Iris pigment epithelial cell (primary cell): ENCODE measurements at places on chromosomes 2 and 18.
A peak's percentile ranks its signal among the peaks of the same experiment; 100 is the strongest.

DNA sequence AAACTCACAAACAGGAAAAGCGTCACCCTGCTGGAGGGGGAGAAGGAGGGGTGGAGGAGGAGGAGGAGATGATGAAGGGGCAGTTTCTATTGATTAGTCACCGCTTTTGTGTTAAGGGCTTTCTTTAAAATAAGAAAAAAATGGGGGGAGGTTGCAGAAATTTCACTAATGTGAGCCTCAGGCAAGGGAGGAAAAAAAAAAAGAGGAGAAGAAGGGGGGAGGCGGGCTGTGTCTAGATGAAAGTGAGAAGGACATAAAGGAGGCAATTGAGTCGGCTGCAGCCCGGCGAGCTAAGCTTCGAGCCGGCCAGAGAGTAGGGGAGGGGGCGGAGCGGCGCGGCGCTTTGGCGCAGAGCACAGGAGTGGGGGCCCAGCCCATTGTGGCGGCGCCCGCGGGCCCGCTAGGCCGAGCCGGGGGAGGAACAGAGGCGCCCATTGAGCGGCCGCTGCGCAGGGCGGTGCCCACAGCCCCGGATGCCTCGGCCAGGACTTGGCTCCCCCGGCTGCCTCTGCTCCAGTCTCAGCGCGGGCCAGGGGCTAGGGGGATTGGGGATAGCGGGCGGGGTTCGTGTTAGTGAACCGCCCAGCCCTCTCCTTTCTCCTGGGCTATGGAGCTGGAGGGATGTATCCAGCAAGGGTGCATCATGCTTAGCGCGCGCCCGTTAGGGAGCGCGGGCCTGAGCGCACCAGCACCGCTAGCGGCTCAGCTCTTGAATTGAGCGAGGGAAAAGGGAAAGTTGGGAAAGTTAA, 7.9 kb downstream of the PAX3 start:
- DNase-seq: no peak

GRCh38 chr2:221716426-221717303, 144.6 kb upstream of the EPHA4 start:
- peak; percentile 8 for DNase-seq

DNA sequence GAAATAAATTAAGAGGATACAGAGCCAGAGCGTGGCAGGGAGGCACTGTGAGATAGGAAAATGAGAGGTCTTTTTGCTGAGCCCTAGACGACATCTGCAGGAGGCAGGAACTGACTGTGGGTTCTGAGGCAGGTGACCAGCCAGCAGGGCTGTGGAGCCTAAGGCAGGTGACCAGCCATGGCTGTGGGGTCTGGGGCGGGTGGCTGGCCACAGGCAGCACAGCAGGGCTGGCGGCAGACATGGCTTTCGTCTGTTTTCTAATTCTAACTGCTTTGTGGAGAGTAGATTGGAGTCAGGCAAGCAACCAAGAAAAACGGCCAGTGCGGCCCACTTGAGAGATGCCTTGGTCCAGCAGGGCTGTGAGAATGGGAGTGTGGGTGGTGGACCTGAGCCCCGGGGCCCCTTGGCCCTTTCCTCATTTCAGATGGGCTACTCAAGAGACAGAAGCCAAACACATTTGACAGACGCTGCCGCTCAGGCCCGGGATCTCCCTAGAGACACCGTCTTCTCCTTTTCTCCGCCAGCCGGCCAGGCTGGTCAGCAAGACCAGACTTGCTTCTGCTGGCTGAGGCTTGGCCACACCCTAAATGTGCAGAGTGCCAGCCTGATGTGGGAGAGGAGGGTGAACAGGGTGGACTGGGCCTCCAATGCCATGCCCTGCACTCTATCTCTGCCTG, 19.7 kb upstream of the GNAL start:
- no peak for DNase-seq

DNA sequence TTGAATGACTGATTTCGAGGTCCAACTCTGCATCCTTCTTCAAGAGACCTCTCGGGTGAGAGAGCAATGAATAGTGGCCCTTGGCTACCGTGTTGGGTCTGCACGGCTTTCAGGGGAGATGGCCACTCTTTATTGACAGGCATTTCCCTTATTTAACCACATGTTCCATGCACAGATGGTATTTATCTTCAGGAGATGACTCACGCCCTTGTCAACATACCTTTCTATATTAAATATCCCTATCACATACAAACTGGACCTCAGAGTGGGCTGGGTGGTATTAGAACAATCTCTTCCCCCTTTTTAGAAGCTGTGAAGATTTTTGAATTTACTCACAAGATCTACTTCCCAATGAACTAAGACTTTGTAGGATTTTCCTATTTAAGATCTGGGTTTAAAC, 109.6 kb upstream of the CDC42EP3 start:
- peak; percentile 90 for DNase-seq

- DNase-seq: no peak
Observed at GRCh38 chr18:63180971-63181376, 138.6 kb downstream of the BCL2 start.

- no peak for DNase-seq
Observed at GRCh38 chr2:12127638-12128037, 381.2 kb downstream of the LPIN1 start.

DNA sequence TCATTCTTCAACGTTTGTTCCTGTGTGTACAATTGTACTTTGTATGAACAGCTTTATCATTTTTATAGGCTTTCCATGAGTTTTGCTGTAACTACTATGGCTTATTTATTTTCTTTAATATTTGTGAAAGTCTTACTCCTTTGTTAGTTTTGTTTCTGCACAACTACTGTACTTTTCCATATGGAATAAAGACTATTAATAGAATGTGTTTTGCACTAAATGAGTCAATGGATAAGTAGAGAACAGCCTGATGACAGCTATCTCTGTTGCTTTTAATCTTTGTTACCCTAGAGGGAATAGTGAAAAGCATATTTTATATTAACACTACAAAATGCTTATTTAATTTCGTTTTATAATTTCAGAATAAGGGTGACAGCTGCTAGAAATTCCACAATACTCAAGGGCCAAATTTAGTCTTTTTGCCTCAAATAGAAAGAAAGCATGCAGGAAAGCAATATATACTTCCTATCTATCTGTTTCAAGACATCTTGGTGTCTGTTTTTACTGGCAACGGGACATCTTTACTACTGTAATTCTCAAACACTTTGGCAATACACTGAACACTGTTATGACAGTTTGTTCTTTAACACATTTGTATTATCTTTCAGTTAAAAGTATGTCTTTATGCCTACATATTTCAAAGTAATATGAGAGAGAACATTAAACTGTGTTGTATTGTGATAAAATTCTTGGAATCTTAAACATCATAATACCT, 53.9 kb downstream of the WDSUB1 start:
- no peak for DNase-seq

DNA sequence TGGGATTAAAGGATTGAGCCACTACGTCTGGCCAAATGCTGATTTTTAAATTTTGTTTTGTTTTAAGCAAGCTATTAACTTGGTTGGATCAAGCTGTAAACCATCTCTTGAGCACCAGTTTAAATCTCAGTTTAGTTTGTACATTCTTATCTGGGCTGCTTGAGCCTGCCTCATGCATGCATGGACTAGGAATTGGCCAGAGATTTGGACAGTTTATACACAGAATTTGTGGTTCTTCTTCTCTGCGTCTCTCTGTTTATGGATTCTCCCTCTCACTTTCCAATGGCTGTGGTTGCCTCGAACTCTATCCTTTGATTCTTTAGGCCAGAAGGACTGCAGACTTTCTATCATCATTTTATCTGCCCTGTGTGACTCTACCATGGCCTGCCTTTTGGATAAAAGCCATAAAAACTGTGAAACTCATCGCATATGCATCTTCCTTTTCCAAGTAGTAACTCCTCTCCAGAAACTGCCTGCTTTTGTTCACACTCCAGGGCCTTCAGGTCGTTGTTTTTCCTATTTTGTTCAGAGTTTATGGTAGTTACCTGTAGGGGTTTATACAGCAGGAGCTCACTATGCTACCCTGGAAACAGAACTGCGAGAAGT, 32.5 kb upstream of the PLB1 start:
- peak; percentile 23 for DNase-seq

GRCh38 chr2:34096562-34097171, 497.6 kb upstream of the FAM98A start:
- DNase-seq: peak; percentile 61

GRCh38 chr2:213098612-213099011, 52.8 kb downstream of the IKZF2 start:
- DNase-seq: no peak

GRCh38 chr18:8176109-8176508, 433.1 kb upstream of the RAB12 start:
- DNase-seq: no peak

DNA sequence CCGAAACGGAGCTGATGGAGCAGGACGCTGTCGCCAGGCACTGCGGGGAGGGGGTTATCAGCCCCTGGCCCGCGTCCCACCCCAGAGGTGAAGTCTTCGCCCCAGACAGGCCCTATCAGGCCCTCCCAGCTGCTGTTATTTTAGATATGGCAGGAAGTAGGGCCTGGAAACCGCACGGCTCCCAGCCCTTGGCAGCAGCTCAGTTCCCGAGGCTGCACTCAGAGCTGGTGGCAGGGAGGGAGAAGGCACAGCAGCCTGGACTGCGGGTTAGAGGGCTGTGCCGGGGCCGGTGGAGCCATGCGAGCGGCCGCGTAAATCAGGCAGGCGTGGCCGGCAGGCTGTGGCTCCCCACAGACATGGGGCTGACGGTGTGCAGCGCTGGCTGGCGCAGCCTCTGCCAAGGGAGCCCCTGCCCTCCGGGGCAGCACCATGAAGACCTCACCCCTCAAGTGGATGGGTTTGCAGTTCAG, 111.4 kb downstream of the NFATC1 start:
- peak; percentile 67 for DNase-seq

DNA sequence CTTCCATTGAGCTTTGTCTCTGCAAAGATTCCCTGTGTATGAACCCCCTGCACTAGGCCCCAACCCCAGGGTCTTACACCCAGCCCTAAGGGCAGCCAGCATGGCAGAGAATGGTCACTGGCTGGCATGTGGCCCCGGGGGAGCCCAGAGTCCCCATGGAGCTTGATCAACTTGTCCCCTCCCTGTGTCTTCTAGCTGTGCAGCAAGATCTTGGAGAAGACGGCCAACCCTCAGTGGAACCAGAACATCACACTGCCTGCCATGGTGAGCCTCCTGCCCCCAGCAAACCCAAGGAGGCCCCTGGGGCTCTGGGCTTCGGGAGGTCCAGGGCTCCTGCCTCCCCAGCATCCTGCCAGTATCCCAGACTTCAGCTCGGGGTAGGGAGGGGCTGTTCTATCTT, 81.5 kb downstream of the DYSF start:
- no peak for DNase-seq

DNA sequence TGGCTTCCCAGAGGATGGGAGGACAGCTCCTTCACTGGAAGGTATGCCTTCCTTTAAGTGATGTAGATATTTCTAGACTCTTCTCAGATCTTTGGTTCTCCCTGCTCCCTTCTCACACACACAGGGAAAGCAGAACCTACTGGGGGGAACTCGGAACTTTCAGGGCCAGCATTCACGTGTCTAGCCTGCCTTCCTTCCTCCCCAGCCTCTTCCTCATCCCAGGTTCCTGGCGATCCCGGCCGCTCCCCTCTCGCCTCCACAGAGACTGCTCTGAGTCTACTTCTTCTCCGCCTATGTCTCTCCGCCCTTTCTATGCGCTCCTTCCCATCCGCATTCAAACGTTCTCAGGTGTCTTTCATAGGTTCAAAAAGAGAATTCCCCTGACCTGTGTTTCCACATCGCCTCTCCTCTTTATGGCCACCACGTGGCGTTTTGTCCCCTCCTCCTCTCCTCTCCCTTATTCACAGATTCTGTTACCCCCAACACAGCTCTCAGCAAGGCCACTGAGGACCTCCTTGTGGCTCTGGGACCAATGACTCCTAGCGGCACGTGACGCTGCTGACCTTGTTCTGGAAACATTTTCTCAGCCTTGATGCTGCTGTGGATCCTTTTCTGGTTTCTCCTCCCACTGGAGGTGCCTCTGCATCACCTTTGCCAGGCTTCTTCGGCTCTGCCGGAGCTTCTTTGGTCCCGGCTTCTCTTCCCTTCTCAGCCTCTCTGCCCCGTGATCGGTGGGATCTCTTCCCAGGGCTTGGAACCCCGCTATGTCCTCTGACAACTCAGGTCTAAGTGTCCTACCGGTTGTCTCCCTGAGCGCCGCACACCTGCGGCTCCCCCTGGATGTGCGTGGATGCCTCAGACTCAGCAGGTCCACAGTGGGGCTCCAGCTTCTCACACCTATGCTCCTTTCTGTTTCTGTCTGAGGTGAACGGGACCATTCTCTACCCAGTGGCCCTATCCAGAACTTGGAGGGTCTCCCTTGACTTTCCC, 77.5 kb downstream of the VAPA start:
- no peak for DNase-seq

GRCh38 chr2:97067279-97068004, 27.2 kb downstream of the FAHD2B start:
- no peak for DNase-seq

DNA sequence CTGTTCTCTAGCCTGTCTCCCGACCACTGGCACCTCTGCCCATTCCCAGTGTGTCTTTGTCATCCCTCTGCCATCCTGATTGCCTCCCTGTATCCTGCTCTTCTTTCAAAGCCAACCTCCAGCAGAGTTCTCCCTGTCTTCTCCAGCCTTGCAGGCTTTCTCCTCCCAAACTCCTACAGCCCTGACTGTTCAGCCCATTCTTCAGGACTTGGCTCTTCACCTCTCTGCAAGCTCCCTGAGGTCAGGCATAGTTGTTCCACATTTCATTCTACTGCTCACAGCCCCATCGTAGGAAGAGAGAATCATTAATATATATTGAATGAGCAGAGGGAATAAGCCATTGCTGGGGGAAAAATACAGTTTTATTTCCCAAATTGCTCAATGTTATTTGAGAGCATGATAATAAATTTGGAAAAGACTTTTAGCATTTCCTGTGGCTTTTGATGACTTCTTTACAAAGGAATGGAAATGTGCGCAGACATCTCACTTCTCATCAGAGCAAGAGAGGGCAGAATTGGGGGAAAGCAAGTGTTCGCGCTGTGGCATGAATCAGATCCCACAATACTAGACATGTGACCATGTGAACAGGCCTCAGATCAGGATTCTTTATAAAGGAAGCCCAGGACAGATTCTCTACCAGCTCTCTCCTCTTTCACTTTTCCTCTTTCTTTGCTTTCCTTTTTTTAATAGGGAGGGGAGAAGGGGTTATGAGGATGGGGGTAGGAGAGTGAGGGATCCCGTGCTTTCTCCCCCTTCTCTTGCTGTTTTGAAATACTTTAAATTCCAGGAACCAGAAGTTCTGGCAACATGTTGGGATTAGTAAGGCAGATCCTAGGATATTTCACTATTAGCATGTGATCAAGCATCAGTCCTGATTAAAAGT, 37.4 kb downstream of the EPAS1 start:
- peak; percentile 98 for DNase-seq

DNA sequence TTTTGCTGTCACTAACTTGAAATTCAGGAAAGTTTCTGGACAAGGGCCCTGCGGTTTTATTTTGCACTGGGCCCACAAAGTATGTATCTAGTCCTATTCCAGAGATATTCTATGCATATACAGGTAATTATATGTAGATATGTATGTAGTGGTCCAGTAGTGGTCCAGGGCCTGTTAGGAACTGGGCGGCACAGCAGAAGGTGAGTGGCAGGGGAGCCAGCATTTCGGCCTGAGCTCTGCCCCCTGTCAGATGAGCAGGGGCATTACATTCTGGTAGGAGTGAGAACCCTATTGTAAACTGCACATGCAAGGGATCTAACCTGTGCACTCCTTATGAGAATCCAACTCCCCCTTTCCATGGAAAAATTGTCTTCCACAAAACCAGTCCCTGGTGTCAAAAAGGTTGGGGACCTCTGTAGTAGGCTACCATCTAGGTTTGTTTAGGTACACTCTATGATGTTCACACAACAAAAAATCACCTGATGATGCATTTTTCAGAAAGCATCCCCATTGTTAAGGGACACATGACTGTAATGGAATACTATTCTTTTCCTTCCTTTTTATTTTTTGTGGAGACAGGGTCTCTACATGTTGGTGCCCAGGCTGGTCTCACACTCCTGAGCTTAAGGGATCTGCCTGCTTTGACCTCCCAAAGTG, 2.8 kb upstream of the PPP4R3B start:
- DNase-seq: peak; percentile 26
